Activated naive CD8-positive, alpha-beta T cell treated with anti-CD3 and anti-CD28 coated beads, Interleukin-2, amount 50 U/mL, for 16 hours (primary cell): ENCODE measurements at places on chromosomes 6 and 20.

- no peak for DNase-seq
These were observed 31.2 kb downstream of the TPX2 start for GRCh38 chr20:31770243-31770642.

GRCh38 chr20:64056639-64056888, 6.4 kb upstream of the TCEA2 start:
- no peak for DNase-seq

DNA sequence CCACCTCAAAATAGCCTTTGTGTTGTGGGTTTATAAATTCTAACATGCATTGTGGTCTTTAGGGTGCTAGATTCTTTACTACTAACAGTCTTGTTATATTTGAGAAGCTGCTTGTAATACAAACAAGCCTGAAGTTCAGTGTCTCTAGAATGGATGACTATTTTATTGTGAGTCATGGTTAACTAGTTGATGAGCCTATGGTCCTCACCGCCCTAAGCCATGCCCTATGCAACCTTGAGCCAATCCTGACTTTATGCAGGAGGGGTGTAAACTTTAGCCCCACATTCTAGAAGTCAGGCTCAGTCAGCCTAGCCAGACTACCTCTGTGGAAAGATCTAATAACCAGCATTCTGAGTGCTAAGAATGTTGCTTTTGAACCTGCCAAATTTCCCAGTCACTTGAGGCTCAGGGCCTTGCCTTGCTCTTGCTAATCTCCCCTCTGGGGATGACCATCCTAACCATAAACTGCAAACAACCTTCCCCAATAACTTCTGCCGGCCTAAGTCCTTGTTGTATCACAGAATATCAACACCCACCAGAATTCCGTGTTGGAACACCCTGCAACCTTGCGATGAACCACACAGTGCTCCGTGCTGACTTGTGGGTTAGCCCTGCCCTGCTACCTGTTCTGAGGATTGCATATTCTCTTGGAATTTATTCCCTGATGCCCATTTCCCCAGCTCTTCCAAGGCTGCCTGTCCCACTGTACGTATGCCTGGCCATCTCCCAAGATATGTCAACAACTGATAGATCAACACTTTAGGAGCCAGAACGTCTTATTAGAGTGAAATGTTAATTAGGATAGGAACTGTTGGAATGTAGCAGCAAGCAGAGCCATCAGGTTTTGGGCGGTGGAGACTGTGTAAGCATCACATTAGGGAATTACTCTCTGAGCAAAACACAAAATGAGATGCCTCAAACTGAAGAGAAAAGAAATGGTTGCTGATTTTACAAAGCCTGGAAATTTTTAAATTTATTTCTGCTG, 71.7 kb upstream of the CEP85L start:
- DNase-seq: no peak

DNA sequence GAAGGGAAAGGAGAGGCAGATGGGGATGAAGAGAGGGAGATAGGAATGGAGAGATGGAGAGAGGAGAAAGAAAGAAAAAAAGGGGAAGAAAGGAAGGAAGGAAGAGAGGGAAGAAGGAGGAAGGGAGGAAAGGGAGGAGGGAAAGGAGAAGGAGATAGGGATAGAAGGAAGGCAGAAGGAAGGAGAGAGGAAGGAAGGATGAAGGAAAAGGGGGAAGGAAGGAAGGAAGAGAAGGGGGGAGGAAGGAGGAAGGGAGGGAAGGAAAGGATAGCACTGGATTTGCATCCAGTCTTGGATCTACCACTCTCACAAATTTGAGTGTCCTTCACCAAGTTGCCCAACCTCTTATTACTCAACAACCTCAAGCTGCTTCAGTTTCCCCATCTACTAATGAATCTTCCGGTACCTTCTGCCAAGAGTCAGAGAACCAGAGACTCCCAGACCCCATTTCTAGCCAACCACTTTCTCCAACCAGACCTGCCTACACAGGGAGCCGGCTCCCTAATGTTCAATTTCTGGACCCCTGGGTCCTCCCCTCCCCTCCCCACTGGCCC, 79.7 kb upstream of the FOXP4 start:
- no peak for DNase-seq

- no peak for DNase-seq
These were observed 765 bp downstream of the IRAK1BP1 start for GRCh38 chr6:78868116-78868515.

DNA sequence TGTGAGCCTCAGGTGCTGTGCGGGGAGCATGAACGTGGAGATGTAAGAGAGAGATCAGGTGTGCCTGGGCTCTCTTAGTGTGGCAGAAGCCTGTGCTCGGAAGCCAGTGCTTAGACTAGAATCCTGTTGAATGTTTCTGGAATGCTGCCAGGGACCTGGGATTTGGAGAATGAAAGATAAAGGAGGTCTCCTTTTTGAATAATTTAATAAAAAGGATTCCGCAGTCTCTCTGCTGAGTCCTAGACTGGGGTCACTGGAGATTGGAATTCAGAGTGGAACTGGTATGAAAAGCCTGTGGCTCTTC, 18.8 kb upstream of the EFCAB8 start:
- no peak for DNase-seq

DNA sequence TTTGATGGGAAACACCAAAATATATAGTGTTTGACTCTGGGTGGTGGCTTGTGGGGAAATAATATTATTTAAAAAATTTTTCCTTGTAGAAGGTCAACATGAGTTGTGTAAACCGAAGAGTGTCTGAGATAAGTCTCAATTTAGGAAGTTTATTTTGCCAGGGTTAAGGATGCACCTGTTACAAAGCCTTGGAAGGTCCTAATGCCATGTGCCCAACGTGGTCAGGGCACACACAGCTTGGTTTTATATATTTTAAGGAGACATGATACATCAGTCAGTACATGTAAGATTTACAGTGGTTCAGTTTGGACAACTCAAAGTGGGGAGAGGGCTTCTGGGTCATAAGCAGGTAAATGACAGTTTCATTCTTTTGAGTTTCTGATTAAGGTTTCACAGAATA, 162.1 kb downstream of the ZFAND3 start:
- DNase-seq: no peak

DNA sequence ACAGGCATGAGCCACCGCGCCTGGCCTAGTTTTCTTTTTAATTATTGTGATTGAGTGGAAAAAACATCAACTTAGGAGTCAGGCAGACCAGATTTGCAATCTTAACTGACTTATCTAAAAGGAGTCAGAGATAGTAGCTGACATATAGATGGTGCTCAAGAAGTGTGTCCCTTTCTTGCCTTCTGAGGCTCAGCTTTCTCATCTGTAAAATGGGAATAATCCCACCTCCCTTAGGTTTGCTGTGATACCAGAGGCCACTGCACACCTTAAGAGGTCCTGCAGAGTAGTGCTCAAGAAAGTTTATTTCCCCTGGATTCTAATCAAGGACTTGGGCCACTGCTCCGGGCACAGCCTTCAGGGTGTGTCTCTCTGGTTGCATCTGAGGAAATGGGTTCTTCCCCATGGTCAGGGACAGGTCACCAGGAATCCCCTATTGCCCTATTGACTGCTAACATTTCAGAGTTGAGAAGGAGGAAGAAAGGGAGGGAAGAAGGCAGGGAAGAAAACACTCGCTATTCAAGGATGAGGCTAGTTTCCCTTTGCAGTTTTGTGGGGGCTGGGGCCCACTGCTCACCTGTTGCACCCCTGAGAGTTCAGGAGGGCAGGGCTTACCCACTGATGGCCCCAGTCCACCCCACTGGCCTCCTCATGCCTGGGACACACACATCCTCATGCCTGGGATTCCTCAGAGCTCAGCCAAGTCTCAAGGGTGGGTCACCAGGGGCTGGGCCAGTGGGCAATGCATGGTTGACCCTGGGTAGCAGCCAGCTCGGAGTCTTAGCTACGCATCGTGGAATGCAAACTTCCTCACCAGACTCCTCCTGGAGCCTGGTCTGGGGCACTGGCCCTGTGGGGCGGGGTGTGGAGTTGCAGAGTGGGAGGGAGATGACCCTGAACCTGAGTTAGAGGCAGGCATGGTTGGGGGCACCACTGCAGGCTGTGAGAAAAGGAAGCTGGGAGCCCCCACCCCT, 21.2 kb downstream of the C6orf132 start:
- DNase-seq: no peak
